Activated CD4-positive, alpha-beta memory T cell treated with anti-CD3 and anti-CD28 coated beads for 36 hours (primary cell): ENCODE measurements at places on chromosomes 1 and 21. TPM values are rescaled to one million over a fixed set of nuclear protein-coding genes. Genes with fewer than 3 reads are reported as not detected.
A peak's percentile ranks its signal among the peaks of the same experiment; 100 is the strongest.

TAF5L gene
- 17.8 TPM for total RNA-seq

PLCH2 gene
- 10.3 TPM for total RNA-seq

CA14 gene
- not detected for total RNA-seq

UQCRH gene
- 351 TPM for total RNA-seq

DNA sequence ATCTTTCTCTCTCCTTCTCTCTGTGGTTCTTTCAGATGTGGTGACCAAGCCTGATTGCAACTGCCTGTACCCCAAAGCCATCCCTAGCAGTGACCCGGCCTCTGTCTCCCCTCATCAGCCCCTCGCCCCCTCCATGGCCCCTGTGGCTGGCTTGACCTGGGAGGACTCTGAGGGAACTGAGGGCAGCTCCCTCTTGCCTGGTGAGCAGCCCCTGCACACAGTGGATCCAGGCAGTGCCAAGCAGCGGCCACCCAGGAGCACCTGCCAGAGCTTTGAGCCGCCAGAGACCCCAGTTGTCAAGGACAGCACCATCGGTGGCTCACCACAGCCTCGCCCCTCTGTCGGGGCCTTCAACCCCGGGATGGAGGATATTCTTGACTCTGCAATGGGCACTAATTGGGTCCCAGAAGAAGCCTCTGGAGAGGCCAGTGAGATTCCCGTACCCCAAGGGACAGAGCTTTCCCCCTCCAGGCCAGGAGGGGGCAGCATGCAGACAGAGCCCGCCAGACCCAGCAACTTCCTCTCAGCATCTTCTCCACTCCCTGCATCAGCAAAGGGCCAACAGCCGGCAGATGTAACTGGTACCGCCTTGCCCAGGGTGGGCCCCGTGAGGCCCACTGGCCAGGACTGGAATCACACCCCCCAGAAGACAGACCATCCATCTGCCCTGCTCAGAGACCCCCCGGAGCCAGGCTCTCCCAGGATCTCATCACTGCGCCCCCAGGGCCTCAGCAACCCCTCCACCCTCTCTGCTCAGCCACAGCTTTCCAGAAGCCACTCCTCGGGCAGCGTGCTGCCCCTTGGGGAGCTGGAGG, 12.7 kb downstream of the CSF1 start:
- peak; percentile 39 for DNase-seq

- no peak for DNase-seq
Measured at GRCh38 chr21:30306884-30307283, 13.2 kb downstream of the KRTAP26-1 start.

- no peak for DNase-seq
Measured at GRCh38 chr1:91765880-91766443, 120.0 kb downstream of the TGFBR3 start.

DNA sequence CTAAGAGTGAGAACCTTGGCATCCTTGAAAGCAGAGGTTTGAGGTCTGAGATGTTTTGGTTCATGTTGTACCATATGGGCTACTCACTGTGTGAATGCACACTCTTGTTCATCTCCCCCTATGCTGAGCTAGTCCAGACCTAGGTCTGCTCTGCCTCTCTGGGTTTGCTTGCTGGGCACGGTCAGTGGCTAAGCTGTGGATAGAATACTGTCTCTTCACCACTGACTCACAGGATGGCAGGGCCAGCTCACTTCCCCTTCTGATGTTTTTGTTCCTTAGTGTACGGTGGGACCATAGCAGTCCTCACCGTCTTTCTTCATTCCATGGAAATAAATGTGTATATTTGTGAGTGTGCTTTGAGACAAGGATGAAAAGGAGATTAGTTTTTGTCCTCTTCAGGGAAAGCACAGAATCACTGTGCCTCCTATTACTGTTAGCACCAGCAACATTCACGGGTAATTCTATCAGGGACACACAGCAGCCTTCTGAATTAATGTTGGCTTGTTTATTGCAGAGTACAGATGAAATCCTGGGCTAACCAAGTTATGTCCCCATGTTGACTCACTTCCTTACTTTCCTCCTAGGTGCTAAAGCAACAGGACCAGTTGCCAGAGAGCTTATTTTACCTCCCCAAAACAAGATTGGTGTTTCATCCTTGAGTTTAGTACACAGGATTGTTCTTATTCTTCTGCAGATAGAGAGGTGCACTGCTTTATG, 56.9 kb upstream of the IVNS1ABP start:
- DNase-seq: peak; percentile 13

DNA sequence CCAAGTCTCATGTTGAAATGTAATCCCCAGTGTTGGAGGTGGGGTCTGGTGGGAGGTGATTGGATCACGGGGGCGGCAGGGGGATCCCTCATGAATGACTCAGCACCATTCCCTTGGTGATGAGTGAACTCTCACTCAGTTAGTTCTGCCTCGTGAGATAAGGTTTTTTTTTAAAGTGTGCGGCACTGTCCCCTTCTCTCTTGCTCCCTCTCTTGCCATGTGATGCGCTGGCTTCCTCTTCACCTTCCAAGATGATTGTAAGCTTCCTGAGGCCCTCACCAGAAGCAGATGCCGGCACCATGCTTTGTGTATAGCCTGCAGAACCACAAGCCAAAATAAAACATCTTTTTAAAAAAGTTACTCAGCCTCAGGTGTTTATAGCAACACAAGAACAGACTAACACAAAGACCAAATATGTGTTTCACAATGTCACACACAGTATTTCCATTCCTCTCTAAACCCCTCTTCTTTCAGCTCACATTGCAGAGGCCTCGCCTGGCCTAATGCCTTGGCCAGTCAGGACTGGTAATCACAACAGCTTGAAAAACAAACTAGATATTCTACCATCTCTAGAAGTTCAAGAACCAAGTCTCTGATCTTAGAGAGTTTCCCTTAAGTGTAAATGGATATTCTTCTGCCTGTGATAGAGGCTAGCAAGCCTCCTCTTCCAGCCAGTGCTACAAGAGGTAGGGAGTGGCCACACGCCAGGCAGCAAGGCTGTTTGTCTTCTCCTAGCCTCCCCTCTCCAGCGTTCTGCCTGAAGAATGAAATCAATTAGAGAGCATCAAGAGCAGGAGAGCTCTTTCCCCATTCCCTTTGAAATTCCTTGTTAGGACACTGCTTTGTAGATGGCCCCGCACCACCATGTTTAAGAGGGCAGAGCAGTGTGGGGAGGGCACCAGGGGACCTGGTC, 19.6 kb upstream of the RAP1A start:
- DNase-seq: peak; percentile 59

DNA sequence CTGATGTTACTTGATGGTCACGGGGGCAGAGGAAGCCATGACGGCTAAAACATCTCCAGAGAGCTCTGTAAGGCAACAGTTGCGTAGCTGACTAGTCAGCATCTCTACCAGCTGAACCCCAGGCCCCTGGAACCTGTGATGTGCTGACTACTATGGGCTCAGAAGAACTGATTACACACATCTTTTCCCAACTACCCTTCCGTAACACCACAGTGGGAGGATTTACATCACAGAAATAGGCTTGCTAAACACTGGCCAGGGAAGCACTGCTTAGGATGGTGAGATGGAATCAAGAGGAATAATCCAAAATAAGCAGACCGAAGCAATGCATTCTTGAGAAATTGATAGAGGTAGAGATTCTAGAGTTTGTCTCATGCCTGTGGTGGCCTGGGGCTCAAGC, 122.5 kb downstream of the SMYD2 start:
- no peak for DNase-seq

DNA sequence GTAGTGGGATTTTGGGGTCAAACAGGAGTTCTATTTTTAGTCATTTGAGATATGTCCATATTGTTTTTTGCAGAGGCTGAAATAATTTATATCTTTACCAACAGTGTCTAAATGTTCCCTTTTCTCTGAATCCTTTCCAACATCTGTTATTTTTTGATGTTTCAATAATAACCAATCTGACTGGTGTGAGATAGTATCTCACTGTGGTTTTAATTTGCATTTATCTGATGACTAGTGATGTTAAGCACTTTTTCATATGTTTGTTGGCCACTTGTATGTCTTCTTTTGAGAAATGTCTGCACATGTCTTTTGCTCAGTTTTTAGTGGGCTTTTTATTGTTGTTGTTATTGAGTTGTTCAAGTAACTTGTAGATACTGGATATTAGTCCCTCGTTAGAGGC, 1325.0 kb downstream of the BRINP3 start:
- DNase-seq: no peak

GRCh38 chr1:32969566-32969965, 5.0 kb upstream of the RNF19B start:
- no peak for DNase-seq

DNA sequence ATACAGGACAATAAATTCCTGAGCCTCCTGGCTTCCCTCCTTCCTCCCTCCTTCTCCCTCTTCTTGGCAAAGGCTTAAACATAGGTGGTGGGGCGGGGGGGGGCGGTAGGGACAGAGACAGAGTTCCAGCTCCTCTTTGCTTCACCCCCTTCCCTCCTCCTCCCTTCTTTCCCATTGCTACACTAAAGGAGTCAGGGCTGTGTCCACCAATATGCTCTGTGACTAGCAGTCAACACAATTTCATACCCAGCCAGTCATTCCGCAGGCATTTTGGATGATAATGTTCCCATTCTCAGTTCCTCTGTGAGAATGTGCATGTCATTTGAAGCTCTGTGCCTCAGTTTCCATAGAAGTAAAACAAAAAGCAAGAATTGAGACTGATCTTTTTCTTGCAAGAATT, 1.7 kb downstream of the LMOD1 start:
- DNase-seq: no peak

DNA sequence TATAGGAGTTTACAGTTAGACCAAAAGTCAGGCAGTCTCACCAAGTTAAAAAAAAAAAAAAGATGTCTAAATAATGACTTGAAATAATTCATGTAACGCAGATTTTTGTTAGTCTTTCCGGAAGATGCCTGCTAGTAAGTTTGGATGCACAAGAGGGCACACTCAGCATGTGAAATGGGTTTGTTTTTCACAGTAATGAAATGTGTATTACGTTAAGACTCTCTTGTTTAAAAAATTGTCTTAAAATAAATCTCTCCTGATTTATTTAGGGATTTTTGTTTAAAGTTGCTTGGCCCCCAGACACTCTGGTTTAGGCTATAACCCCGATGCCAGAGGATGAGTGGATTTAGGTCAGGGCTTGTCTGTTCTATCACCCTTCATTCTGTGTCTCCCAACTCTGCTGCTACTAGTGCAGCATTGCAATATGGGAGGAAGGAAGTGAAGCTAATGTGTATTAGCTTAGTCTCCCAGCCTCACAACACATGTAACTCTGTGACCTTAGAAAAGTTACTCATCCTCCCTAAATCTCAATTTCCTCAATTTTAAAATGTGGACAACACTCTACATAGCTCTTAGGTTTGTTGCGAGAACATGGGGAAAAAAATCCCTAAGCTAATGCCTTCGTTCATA, 25.7 kb downstream of the CTH start:
- DNase-seq: no peak

DNA sequence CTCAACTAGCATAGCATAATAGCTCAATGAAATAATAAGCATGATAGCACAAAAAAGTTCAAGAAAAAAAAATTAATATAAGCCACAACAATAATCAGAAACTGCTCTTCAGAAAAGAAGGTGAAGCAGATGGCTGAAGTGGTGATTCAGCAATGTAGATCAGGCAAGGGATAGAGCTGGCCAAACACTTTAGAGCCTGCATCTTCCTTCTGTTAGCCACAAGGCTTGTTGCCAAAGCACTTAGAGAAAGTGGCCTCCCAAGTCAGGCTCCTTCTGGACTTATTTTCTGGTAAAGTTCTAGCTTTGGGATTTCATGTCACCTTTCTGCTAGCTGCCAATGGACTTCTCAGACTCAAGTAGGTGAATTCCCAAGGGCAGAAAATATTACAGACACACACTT, 60.3 kb upstream of the C1orf87 start:
- DNase-seq: no peak

GRCh38 chr1:112317611-112318062, 78.4 kb upstream of the CTTNBP2NL start:
- no peak for DNase-seq

DNA sequence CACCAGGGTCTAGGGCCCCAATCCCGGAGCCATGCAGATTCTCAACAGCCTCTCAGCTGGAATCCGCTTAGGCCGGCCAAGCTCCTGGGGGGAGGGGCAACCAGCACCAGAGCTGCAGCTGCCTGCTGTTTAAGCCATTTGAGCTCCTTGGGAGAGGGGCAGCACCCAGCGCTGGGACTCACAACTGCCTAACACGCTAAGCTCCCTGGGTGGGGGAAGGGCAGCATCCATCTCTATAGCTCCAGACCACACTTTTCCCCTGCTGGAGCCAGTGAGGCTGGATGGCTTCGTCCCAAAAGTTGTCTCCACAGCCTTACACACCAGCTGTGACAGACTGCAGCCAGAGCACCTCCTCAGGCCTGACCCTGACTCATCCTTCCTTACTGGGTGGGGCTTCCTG, 6.9 kb upstream of the PTGFR start:
- no peak for DNase-seq
